Colonic mucosa (tissue), 4 donors: ENCODE measurements at places on chromosomes 16 and 17. TPM values are rescaled to one million over a fixed set of nuclear protein-coding genes. Genes with fewer than 3 reads are reported as not detected.

GRCh38 chr17:62188713-62189112 lies 123.6 kb upstream of the MED13 start:
- peak; percentile 72 for DNase-seq

The GALK1 gene
- 23.6 TPM for total RNA-seq

The TPSG1 gene
- total RNA-seq: 34.3 TPM

The TMC5 gene
- 113 TPM for total RNA-seq

GRCh38 chr16:54375071-54375470 lies 88.5 kb upstream of the IRX3 start:
- no peak for DNase-seq

The ADAMTS18 gene
- 0.05 TPM for total RNA-seq

GRCh38 chr16:86002178-86002900 lies 103.4 kb downstream of the IRF8 start:
- DNase-seq: no peak

GRCh38 chr17:77315551-77316190 lies 174.9 kb downstream of the SEC14L1 start:
- DNase-seq: no peak

DNA sequence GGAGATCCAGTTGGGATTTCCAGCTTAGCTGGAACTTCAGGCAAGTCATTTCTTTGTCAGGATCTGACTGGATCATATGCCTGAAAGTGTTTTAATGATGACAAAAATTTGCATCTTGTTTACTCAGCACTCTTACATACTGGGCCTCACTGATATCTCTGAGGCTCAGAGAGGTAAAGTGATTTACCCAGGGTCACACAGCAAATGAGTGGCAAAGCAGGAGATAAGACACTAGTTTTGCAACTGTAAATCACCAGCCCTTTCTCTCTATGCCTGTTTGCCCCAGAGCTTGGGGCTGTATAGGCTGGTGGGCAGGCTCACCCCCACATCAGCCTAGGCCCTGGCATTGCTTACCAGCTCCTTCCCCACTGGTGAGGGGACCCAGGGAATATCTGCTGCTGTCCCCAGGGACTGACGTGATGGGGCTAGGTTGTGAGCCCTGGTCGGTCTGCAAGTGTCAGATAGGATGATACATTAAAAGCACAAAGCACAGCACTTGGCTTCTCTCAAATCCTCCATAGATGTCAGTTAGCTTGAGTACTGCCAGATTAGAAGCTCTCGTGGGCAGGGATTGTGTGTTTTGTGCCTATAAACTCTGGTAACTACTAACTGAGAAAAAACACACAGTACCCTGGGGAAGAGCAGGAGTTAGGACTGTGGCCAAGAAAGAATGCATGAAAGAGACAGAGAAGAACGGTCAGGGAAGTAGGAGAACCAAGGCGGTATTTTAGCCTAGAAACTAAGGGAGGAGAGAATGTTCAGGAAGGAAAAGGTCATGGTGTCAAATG lies 165.4 kb downstream of the COPRS start:
- DNase-seq: no peak

The PRSS33 gene
- not detected for total RNA-seq

GRCh38 chr17:41653892-41654677 lies 29.7 kb upstream of the KRT17 start:
- peak; percentile 94 for DNase-seq

- no peak for DNase-seq
Observed at GRCh38 chr17:40796846-40797245, 2.9 kb downstream of the KRT28 start.

The SHISA6 gene
- 0.45 TPM for total RNA-seq

The EME2 gene
- 30.6 TPM for total RNA-seq

GRCh38 chr16:13322336-13322735 lies 420.9 kb downstream of the SHISA9 start:
- no peak for DNase-seq

- no peak for DNase-seq
Observed at GRCh38 chr16:87407511-87408112, 15.5 kb downstream of the MAP1LC3B start.

The EFTUD2 gene
- 74.8 TPM for total RNA-seq

- no peak for DNase-seq
Observed at GRCh38 chr17:48754500-48755261, 26.1 kb upstream of the HOXB13 start.

The ALOX12B gene
- 0.48 TPM for total RNA-seq

DNA sequence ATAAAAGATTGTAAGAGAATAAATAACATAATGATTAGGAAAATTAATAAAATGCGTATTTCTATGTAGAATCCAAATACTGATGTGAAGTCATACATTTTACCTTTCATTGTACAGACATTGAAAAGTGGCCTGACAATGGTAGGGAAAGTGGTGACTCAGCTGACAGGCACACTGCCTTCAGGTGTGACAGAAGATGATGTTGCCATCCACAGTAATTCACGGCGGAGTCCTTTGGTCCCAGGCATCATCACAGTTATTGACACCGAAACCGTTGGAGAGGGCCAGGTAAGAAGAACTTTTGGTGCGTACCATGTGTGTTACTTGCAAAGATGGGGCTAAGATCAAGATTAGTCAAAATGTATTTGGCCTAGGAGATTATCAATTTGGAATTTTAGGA lies 232.8 kb downstream of the BCAS3 start:
- no peak for DNase-seq

- DNase-seq: no peak
Observed at GRCh38 chr16:12188061-12188934, 211.8 kb downstream of the SNX29 start.

- no peak for DNase-seq
Observed at GRCh38 chr17:40779181-40779909, 3.0 kb downstream of the KRT27 start.

The KCNH6 gene
- total RNA-seq: 0.47 TPM

DNA sequence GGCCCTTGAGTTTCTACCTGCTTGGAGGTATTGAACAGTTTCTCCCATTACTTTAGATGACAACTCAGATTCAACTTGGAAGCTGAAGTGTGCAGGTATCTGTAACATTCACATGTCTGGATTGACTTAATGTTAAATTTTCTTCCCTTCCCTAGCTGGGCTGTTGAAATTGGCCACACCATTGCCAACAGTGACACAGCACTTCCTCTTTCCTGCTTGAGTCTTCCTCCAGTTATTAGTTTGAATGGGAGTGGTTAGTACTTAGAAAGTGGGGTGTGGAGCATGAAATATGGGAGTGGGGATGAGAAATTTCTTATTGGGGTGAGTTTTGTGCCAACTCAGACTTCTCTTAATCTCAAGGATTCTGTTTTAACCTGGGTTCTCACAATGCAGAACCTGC lies 454.9 kb downstream of the KCNJ2 start:
- DNase-seq: no peak

The TAC4 gene
- not detected for total RNA-seq

The CACNG1 gene
- total RNA-seq: not detected

DNA sequence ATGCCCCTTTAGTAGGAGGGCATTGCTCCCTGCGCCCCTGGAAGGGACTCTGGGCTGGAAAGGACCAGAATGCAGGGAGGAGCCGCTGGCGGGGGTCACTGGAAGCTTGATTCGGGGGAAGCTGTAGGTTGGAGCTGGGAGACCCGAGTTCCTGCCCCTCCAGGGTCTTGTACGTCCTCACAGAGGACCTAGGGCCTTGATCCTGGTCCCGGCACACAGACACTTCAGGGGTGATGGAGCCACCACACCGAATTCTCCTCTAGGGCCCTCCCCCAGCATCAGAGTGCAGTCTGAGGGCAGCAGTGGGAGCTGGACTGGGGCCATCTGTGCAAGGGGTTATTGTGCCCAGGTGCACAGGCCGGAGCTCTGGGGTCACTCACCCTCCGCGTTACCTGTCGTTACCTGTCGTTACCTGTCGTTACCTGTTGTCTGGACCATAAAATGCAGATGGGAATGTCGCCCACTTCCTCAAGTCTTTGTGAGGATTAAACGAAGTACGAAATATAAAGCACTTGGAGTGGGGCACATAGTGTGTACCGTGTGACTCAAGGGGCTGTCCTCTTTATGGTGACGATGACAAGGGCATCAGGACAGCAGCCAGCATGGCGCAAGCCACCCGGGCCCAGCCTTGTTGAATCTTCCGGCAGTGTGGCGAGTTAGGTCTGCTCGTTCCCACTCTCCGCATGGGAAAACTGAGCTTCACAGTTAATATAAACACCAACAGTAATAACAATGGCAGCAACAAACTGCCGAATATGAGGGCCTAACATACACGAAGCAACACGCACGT lies 48.6 kb downstream of the CMIP start:
- no peak for DNase-seq

The GAS2L2 gene
- 0.15 TPM for total RNA-seq

GRCh38 chr17:42098730-42099399 lies 592 bp upstream of the ZNF385C start:
- DNase-seq: no peak

DNA sequence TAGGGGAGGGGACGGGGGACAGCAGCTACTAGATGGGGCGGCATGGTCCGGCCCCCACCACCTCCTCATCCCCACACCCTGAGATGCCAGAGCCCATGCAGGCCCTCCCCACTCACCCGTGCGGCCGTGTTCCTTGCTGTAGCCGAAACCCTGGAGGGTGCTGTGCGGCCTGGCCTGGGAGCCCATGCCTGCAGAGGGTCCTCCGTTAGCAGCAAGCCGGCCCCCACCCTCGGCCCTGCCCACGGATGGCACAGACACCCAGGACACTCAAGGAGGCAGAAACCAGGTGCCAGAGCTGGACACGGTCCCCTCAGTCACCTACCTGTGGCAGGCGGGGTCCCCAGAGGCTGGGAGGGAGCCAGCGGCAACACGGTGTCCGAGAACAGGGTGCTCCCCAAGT lies 5.5 kb downstream of the TEPSIN start:
- DNase-seq: no peak

DNA sequence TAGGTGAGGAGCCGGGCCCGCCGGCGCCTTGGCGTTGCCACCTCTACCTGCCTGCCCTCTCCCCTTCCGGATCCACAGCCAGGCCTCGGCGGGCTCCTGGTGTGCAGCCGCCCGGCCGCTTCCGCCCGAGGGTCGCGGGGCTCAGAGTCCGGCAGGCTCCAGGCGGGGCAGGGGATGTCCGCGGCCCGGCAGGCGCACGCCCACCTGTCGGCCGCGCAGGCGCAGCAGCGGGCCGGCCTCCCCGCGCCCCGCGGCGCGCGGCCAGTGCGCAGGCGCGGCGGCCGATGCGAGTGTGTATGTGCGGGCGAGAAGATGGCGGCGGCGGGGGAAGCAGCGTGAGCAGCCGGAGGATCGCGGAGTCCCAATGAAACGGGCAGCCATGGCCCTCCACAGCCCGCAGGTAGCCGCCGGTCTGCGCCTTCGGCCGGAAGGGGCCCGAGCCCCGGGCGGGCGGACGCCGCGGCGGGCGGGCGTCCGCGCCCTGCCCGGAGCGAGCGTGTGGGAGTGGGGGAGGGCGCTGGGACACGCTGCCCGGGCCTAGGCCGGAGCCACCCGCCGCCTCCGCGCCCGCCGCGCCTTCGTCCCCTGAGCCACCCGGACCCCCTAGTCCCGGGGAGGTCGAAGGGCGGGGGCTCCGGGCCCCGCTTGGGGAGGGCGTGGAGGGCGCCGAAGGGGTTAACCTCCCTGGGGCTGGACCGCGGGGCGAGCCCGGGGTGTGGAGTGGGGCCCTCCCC lies at the start of gene USP10:
Gene USP10, plus strand, starts transcription at position 289 of the 734 bp plus-strand sequence. Its CDS starts 91 bp downstream, at position 380.
- peak; percentile 79 for DNase-seq

- no peak for DNase-seq
Observed at GRCh38 chr17:6120351-6120750, 50.2 kb downstream of the WSCD1 start.

GRCh38 chr16:46607529-46607928 lies 13.7 kb downstream of the SHCBP1 start:
- DNase-seq: no peak

GRCh38 chr16:5633845-5634440 lies 536.3 kb upstream of the EEF2KMT start:
- DNase-seq: no peak

- DNase-seq: no peak
Observed at GRCh38 chr16:69223882-69224281, 36.9 kb downstream of the SNTB2 start.

DNA sequence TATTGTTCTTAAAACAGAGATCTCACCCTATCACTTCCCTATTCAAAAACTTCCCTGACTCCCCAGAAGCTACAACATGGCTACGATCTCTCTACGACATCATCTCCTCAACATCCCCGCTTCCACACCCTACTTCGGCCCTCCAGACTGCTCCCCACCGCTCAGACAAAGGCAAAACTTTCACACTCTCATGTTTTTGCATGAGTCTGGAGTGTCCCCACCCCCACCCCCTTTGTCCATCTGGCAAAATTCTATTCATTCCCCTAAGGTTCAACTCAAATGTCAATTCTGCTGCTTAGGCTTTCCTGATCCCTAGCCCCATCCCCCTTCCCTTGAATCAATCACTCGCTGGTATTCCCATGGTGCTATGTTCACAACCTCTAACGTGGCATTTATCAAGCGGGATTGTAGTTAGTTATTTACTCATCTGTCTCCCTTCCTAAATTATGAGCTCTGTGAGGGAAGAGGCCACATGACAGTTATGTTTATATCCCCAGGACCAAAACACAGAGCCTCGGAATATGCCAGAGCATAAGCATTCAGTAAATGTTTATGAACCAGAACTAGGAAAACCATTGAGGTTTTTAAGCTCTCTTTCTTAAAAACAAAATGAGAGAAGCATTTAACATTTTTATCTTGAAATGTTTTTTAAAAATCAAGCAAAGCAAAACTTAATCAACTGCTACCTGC lies 55.9 kb downstream of the STX8 start:
- no peak for DNase-seq

The FUS gene
- total RNA-seq: 134 TPM

DNA sequence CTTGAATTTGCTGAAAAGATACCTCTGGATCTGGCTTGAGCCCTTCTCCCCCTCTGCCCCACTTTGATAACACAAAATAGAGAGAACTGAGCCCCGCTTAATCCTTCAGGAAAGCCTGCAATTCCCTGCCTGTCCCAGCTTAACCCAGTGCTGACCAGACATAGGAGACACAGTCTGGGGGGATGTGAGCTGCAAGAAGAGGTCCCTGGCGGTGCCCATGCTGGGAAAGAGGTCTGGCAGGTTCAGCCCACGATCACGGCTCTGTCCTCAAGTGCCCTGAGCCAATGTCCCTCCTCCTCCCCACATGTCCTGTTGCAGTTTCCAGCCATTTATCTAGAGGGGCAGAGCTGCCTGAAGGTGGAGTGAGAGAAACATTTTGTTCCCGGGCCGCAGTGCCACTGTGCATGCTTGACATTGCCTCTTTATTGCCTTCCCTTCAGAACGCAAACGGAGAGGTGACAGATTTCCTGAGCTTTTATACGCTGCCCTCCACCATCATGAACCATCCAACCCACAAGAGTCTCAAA lies 29.0 kb downstream of the PLCD3 start:
- DNase-seq: no peak

DNA sequence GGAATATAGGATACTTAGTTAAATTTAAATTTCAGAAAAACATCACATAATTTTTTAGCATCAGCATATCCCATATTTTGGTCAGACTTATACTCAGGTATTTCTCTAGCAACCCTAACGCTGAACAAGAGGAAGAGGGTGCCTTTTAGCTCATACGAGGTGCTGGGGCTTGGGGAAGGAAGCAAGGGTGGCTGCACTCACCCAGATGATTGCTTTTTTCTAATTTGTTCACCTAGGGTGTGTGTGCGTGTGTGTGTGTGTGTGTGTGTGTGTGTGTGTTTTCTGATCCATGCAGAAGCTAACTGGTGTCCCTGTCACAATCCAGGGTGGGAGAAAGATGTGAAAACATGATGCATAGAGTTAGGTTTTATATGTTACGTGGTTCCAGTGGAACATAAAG lies 81.2 kb downstream of the WNT3 start:
- DNase-seq: no peak

- DNase-seq: no peak
Observed at GRCh38 chr16:47309581-47310312, 151.1 kb downstream of the ITFG1 start.

The MPP2 gene
- 2.8 TPM for total RNA-seq
